ENCODE measurements at places on chromosomes 2 and 18. TPM values are rescaled to one million over a fixed set of nuclear protein-coding genes. Genes with fewer than 3 reads are reported as not detected.

DNA sequence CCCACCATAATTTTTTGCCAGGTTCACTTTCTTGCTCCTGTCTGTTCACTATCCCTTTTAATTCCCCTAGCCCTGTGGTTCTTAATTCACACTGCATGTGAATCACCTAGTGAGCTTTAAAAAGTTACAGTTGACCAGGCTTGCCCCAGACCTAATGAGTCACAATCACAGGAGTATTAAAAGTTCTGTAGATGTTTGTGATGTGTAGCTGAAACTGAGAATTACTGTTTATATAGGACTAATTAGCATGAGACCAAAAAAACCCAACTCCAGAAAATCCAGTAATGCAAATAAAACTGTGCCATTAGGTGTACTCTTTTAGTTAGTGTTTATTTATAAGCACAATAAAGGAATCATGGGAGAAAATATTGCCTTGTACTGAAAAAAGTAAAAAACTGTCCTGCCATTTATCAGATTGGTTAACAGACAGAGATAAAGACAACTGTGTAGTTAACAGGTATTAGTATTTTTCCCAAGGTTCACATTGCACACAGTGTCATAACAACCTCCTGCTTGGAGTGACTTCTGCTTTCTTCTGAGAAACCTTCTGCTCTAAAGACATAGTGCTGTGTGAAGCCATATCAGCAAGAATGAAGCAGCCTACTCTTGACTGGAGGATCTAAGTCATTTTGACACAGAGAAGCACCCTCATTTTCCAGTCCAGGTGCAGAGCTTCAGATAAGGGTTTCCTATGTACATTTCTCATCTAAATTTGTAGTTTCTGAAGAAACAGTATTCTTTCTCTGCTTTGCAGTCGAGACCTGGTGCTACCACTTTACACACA, 39.0 kb downstream of the VAPA start:
- no peak overlapping the region for H3K27ac ChIP-seq
- peaks cover 2% of the 10 kb centered on the region for H3K4me1 ChIP-seq
- H3K4me3 ChIP-seq = no peak overlapping the region
- no peak for DNase-seq
- no peaks in the 10 kb centered on the region for H3K36me3 ChIP-seq

Gene TGIF1
- total RNA-seq = 262 TPM

Gene SCN2A
- 1.1 TPM for total RNA-seq

- H3K4me1 ChIP-seq = peaks cover 19% of the 10 kb centered on the region
- no peak overlapping the region for H3K4me3 ChIP-seq
- no peak for DNase-seq
- H3K27me3 ChIP-seq = peaks cover 60% of the 10 kb centered on the region
- no peak overlapping the region for H3K27ac ChIP-seq
These were observed 5.4 kb upstream of the POU3F3 start for GRCh38 chr2:104848526-104848925.

Gene SOWAHC
- 17.8 TPM for total RNA-seq

GRCh38 chr2:9556121-9556743, 602 bp upstream of the ADAM17 start:
- no peak for DNase-seq
- no peaks in the 10 kb centered on the region for H3K27me3 ChIP-seq
- no peaks in the 10 kb centered on the region for H3K36me3 ChIP-seq
- peak overlapping the region; percentile 87 for H3K27ac ChIP-seq

Gene EFHD1
- total RNA-seq = 1.5 TPM

GRCh38 chr2:83106853-83107252, 1352.2 kb downstream of the SUCLG1 start:
- no peak for DNase-seq
- H3K27me3 ChIP-seq = no peaks in the 10 kb centered on the region
- H3K4me3 ChIP-seq = no peak overlapping the region

Gene GAREM2
- 19.9 TPM for total RNA-seq

- H3K27ac ChIP-seq = no peak overlapping the region
- no peaks in the 10 kb centered on the region for H3K36me3 ChIP-seq
- DNase-seq = no peak
- H3K4me3 ChIP-seq = no peak overlapping the region
- H3K4me1 ChIP-seq = peaks cover 7% of the 10 kb centered on the region
These were observed 40.6 kb downstream of the FASTKD2 start for GRCh38 chr2:206805887-206806607.

DNA sequence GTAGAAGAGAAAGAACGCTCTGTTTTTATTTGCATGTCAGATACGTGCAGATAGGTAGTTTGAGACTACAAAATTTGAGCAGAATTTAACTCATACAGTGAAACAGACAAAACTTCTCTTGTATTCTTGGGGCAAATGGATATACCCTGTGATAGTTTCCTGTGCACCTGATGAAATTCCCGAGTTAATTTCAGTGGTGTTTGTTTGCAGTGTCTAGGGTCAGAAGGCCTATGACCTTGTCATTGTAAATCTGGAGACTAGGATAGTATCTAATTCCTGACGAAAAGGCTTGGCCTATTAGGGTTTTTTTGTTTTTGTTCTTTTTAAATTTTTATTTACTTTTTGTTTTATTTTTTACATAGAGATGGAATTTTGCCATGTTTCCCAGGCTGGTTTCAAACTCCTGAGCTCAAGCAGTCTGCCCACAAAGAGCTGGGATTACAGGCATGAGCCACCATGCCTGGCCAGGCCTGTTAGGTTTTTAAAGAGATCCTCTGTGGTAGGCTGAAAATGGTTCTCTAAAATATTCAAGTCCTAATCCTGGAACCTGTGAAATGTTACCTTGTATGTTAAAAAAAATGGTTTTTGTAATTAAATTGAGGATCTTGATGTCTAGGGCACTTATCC, 17.6 kb downstream of the LCLAT1 start:
- H3K27me3 ChIP-seq = no peaks in the 10 kb centered on the region
- peaks cover 11% of the 10 kb centered on the region for H3K4me1 ChIP-seq
- DNase-seq = no peak
- H3K27ac ChIP-seq = no peak overlapping the region
- no peak overlapping the region for H3K4me3 ChIP-seq
- no peaks in the 10 kb centered on the region for H3K36me3 ChIP-seq

DNA sequence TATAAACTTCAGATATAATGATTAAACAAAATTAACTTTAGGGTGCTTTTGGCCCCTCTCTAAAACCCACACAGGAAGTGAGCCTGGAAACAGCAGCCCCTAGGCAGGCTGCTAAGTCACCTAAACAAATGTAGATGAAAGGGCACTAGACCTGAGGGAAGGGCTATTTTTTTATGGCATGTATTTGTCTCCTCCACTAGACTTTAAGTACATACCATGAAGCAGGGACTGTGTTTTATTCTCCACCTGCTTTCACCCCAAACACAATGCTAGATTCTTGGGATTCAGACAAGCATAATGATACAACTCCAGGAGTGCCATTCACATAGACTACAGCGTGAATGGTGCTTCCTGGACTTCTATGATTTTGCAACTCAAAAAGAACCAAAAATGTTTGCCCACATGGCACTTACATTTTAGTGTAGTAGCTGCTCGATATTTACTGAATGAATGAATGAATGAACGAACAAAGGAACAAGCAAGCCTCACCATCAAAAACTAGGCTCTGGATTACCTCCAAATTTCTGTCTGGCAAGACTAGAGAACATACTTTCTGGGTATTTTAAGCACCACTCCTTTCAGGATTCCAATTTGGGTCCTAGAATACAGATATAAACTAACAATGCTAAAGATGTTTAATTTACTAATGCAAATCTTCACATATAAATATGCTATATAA, 10.1 kb downstream of the ATAD2B start:
- no peaks in the 10 kb centered on the region for H3K36me3 ChIP-seq
- H3K4me1 ChIP-seq = peaks cover 5% of the 10 kb centered on the region
- H3K27me3 ChIP-seq = no peaks in the 10 kb centered on the region
- H3K27ac ChIP-seq = no peak overlapping the region
- no peak for DNase-seq

- no peaks in the 10 kb centered on the region for H3K27me3 ChIP-seq
- H3K4me3 ChIP-seq = no peak overlapping the region
- no peak for DNase-seq
- no peaks in the 10 kb centered on the region for H3K36me3 ChIP-seq
- 0 out of 2 replicates have a peak, but pooled peaks cover 1% of the 10 kb centered on the region for H3K4me1 ChIP-seq
- H3K27ac ChIP-seq = no peak overlapping the region
These were observed 23.4 kb upstream of the RPL31 start for GRCh38 chr2:100978582-100979191.

- H3K4me3 ChIP-seq = no peak overlapping the region
- H3K4me1 ChIP-seq = no peaks in the 10 kb centered on the region
- no peak overlapping the region for H3K27ac ChIP-seq
- no peaks in the 10 kb centered on the region for H3K27me3 ChIP-seq
- no peak for DNase-seq
- H3K36me3 ChIP-seq = no peaks in the 10 kb centered on the region
These were observed 286.6 kb downstream of the AGAP1 start for GRCh38 chr2:235780401-235780800.

GRCh38 chr2:127698553-127699355, 2.5 kb upstream of the SFT2D3 start:
- H3K27me3 ChIP-seq = peaks cover 8% of the 10 kb centered on the region
- no peak overlapping the region for H3K27ac ChIP-seq
- peaks cover 6% of the 10 kb centered on the region for H3K36me3 ChIP-seq
- no peak overlapping the region for H3K4me3 ChIP-seq

Gene LBX2
- 0.55 TPM for total RNA-seq

- no peak overlapping the region for H3K4me3 ChIP-seq
- H3K4me1 ChIP-seq = no peaks in the 10 kb centered on the region
- no peak for DNase-seq
- no peaks in the 10 kb centered on the region for H3K27me3 ChIP-seq
These were observed 52.5 kb upstream of the DTNB start for GRCh38 chr2:25725877-25726276.

GRCh38 chr18:70072678-70073077, 125.0 kb upstream of the CD226 start:
- H3K4me3 ChIP-seq = no peak overlapping the region
- no peak for DNase-seq
- no peaks in the 10 kb centered on the region for H3K4me1 ChIP-seq
- peaks cover 1% of the 10 kb centered on the region for H3K27me3 ChIP-seq
- no peaks in the 10 kb centered on the region for H3K36me3 ChIP-seq

Gene ANKRD30BL
- not detected for total RNA-seq

GRCh38 chr2:26632624-26633185, 8.5 kb downstream of the CIB4 start:
- H3K27me3 ChIP-seq = no peaks in the 10 kb centered on the region
- no peak overlapping the region for H3K27ac ChIP-seq
- H3K4me1 ChIP-seq = no peaks in the 10 kb centered on the region

DNA sequence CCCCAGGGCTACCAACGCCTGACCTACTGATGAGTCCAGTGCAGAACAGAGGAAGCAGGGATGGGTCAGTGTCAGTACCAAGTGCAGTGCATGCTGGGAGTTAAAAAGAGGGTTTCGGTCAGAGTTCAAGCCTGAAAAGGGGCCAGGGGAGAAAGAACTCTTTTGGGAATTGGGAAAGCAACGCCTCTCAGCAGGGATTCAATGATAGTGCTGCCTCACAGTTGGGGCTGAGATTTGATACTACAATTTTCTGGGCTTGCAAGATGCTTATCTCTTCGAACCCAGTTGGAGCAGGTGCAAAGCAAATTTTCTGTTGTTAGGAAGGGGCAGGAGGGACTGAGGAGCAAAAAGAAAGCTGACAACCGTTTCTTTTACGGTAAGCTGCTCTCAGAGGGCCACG, 82.6 kb downstream of the CERKL start:
- DNase-seq = no peak
- H3K4me1 ChIP-seq = no peaks in the 10 kb centered on the region

Gene C2orf15
- total RNA-seq = 5.5 TPM

DNA sequence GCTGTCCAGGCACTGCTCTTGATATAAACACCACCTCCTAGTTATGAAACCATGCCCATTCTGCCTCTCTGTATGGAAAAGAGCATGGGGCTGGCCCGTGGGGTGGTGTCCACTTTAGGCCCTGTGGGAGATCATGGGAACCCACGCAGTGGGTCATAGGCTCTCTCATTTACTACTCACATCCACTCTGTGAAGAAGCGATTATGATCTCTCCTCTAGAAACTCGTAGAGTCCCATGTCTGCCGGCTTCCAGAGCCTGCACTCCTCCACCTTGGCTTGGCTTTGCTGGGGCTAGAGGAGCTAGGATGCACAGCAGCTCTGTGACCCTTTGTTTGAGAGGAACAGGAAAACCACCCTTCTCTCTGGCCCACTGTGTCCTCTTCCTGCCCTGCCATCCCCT, 15.9 kb downstream of the EMX1 start:
- peaks cover 6% of the 10 kb centered on the region for H3K27me3 ChIP-seq
- no peaks in the 10 kb centered on the region for H3K4me1 ChIP-seq
- no peak overlapping the region for H3K27ac ChIP-seq

DNA sequence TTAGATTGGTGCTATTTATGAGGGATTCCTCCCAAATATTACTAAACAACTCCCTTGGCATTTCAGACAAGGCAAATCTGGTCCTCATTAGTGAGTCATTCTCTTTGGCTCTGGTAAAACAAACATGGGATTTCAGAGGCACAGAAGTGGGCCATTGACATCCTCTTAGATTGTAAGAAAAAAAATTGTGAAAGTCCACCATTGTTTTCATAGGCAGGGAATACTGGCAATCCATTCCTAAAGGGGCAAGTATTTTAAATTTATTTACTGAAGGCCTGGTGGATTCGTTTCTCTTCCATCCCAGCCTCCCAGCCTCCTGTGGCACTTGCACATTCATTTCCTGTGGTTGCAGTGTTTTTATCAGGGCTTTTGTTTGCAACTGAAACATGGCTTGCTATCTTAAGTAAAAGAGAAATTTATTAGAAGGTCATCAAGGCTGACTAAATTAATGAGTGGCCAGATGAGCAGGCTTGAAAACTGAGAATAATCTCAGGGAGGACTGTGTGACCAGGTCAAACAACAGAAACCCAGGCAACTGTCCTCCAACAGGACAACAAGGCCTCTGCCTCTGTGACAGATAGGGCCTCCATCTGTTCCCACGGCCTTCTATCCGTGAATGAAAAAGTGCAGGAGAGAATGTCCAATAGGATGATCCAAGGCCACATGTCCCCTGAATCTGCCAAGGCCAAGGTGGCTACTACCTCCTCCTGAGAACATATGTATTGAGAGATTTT, 23.1 kb upstream of the TNFAIP6 start:
- no peaks in the 10 kb centered on the region for H3K36me3 ChIP-seq
- peaks cover 8% of the 10 kb centered on the region for H3K4me1 ChIP-seq
- H3K27ac ChIP-seq = no peak overlapping the region
- DNase-seq = no peak

GRCh38 chr2:33033606-33034081, 86.9 kb downstream of the LTBP1 start:
- no peaks in the 10 kb centered on the region for H3K27me3 ChIP-seq
- no peaks in the 10 kb centered on the region for H3K4me1 ChIP-seq
- H3K27ac ChIP-seq = no peak overlapping the region
- no peak overlapping the region for H3K4me3 ChIP-seq

- no peaks in the 10 kb centered on the region for H3K36me3 ChIP-seq
- H3K4me3 ChIP-seq = no peak overlapping the region
- DNase-seq = peak; percentile 19
- no peaks in the 10 kb centered on the region for H3K4me1 ChIP-seq
These were observed 4.3 kb downstream of the NTSR2 start for GRCh38 chr2:11665510-11666362.

Gene RFTN2
- total RNA-seq = 2.4 TPM

Gene C2orf66
- total RNA-seq = not detected

Measured in H1 (cell line).